ENCODE measurements at places on chromosomes 13 and 19.

DNA sequence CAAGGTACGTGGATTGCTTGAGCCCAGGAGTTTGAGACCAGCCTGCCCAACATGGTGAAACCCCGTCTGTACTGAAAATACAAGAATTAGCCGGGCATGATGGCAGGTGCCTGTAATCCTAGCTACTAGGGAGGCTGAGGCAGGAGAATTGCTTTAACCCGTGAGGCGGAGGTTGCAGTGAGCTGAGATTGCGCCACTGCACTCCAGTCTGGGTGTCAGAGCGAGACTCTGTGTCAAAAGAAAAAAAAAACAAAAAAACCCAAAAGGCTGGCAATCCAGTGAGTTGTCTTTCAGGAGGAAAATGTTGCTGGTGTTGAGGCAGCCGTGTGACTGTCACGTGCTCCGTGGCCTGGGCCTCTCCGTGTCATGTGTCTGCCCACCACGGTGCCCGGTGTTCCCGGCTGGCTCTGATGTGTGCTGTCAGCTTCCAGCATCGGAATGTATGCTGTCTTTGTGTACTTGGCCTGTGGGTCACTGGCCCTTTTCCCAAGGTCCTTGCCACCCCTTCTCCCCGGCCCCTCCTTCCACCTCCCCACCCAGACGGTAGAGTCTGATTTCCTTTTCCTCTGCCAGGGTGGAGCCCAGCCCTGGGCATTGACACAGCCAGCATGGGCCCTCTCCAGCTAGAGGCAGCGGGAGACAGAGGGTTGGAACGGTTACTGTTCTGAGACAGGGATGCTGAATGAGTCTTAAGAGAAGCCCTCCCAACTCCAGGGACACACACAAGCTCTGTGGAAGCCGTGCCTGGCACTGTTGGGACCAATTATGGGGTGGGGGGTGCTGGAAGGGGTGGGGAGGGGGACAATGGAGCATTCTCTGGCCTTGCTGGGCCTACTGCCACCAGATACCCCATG is 7.2 kb upstream of the TUBB4A start:
- no peak for DNase-seq

DNA sequence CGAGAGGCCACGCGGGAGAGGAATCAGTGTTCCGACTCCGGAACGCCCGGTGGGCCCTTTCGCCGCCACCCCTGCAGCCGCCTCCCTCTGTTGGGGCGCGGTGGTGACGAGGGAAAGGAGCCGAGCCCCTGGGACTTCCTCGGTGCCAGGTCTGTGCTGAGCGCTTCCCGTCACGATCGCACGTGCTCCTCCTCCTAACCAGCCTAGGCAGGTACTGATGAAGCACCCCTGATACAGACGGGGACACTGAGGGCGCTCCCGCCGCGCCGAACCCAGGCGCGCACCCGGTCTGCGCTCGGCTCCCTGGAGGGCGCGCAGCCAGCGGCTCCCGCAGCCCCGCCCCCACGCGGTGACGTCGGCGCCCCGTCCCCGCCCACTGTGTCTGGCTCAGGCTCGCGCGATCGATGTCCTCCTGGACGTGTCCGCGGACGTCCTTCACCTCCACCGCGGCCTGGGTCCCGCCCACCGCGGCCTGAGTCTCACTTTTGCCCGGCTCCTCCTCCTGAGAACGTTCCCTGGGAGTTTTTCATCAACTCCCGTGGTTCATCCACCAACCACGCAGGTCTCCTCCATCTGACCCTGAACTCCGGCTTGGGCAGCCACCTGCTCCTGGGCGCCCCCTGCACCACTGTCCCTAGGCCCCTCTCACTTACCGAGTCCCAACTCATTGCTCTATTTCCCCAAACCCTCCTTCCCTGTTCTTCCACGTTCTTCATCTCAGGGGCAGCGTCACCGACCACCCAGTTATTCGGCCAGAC is 2.6 kb upstream of the KLK15 start:
- peak; percentile 90 for DNase-seq

GRCh38 chr19:45638930-45639729 is at the start of gene EML2:
Gene EML2 (minus strand): TSS chr19:45639397. CDS start chr19:45639376, 21 bp downstream.
- peak; percentile 78 for DNase-seq

GRCh38 chr19:28898249-28898648 is 314.7 kb downstream of the UQCRFS1 start:
- no peak for DNase-seq

GRCh38 chr13:41468631-41469030 is 11.3 kb downstream of the RGCC start:
- no peak for DNase-seq

DNA sequence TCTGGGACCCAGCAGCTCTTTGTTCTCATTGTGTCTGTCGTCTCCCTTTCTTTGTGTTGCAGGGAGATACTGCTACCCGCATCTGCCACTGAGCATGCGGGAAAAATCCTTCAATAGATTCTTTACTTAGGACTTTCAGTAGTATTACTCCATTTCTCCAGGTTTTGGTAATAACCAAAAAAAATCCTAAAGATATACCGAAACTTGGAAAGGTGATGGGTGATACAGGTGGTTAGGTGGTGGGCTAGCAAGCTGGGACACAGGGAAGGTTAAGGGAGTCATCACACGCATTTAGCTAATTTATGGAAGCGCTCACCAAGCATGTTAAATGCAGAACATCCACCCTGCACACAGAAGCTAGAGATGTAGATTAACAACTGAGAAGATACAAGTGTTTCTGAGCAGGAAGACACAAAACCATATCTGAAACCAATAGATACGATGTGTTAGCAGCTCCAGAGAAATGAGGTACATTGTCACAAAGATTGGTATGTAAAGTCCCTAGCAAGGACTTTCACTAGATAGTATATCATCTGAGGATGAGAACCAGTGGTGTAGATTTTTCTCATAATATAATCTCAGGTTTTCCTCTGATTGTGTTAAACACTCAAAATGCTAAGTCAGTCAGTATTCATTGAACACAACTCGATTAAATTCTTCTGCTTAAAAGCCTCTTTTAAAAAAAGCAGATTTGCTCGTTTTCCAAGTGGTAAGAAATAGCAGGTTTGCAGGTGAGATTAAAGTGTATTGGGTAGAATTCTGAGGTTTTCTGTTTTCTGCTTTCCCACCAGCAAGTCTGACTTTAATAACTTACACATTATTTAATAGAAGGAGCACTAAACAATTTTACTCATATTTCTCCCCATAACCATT is 1.2 kb upstream of the SLAIN1 start:
- no peak for DNase-seq

DNA sequence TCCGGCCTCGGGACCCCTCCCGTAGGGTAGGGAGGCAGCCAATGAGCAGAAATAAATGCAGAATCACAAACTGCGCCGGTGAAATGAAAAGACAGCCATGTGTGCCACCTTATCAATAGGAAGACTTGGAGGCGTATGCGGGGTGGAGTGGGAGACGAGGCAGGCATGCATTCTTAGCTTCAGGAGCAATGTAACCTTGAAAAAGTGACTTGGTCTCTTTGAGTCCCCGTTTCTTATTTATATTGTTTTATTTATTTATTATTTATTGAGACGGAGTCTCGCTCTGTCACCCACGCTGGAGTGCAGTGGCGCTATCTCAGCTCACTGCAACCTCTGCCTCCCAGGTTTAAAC is 16.0 kb downstream of the SSC5D start:
- DNase-seq, result no peak

GRCh38 chr19:6632002-6632621 is 37.8 kb downstream of the TNFSF14 start:
- peak; percentile 19 for DNase-seq

DNA sequence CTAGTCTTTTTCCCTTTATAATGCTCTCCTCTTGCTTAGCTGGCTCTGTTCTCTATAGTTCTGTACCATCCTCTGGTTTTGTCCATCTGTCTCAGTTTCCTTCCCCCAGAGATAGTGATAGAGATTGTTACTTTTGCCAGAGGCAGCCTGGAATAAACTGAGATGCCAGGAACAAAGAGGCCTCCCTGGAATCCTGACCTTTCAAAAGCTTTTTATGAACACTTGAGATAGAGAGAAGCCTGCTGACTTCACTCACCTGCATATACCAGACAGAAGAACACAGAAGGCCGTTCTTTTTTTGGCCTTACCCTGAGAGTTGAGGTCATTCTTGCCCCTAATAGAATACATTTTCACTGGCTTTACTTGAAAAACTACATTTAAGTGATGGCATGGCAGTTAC is 150.2 kb downstream of the LHFPL6 start:
- no peak for DNase-seq

DNA sequence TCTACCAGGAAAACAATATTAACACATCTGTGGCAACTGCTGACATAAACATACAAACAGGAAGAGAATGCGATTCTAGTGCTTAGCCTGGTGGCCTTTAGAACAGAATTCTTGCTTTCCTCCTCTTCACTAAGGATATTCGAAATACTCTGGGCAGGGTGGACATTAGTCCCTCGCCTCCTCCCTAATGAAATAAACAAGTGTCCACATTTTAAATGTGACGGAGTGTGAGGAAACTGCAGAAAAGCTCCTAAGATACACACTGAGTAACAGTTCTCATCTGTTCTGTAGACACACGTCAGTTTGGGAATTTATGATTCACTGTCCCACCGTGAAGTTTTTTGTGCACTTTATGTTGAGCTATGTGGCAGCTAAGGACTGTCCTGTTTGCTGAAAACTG is 639 bp downstream of the STARD13 start:
- no peak for DNase-seq

DNA sequence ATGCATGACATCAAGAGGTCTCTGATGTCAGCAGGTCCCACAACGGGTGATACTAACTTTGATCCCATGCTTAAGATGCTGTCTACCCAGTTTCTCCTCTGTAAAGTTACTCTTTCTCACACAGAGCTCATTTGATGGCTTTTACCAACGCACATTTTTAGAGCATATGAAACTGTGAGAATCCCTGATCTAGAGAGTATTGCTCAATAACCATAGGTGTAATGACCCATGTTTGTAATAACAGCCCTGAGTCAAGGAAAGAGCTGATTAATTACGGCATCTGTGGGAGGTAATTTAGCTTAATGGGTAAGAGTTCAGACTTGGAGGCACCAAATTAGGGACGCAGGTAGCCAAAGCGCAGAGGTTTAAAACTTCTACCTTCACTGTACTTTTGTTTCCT is 18.0 kb upstream of the IZUMO2 start:
- DNase-seq, result no peak

GRCh38 chr13:30126903-30127428 is 180.4 kb downstream of the KATNAL1 start:
- no peak for DNase-seq

DNA sequence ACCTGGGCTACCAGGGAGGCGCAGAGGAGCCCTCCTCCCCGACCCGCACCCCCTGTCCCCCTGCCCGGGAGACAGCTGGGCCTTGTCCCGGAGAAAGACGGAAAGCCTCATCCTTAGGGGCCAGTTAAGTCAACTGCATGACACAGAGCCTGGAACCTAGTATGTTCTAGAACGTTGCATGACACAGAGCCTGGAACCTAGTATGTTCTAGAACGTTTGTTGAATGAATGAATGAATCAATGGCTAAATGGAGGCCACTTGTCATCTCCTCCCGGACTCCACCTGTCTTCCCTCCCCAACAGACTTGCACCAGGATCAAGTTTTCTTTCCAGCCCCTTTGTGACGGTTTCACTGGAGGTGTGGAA is 706 bp downstream of the SERP2 start:
- no peak for DNase-seq
